ENCODE measurements at places on chromosomes 11 and 22. TPM values are rescaled to one million over a fixed set of nuclear protein-coding genes. Genes with fewer than 3 reads are reported as not detected.
A peak's percentile ranks its signal among the peaks of the same experiment; 100 is the strongest.

DNA sequence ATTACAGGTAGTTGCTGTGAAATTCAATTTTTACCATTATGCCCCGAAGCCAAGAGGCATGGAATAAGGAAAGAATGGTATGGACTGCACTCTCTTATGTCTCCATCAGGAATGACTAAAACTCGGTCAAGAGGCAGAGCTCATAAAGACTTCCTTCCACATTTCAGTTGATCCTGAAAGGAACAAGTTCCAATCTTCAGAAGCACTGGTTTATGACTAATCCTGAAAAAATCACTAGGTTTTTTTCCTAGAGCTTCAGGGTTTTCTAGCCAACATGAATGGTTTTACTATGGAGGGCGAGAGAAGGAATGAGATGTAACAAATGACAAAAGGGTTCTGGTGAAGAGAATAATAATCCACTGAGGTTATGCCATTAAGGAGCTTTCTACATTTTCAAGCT lies 832.2 kb downstream of the NTM start:
- no peak for DNase-seq

Gene GRIK4
- 1.0 TPM for total RNA-seq

GRCh38 chr11:44006917-44007361 lies 40.8 kb upstream of the ACCSL start:
- DNase-seq: peak; percentile 15

DNA sequence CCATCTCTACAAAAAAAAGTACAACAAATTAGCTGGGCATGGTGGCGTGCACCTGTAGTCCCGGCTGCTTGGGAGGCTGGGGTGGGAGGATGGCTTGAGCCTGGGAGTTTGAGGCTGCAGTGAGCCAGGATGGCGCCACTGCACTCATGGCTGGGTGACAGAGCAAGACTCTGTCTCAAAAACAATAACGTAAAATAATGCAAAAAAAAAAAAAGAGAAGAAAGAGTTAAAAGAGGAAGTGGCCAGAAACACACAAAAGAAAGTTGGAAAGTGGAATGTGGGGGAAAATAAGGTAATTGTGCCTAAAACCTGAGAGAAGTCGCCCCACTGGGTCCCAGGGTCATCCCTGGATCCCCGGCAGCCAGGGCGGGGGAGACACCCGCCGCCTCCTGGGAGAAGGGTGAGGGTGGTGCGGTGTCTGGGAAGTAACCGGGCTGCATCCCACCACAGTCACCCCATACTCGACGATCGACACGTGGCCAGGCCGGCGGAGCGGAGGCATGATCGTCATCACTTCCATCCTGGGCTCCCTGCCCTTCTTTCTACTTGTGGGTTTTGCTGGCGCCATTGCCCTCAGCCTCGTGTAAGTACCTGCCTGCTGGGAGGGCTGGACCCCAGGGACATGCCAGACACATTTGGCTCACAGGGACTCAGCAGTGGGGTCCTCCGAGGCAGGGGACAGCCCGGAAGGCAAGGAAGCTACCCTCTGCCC lies 8.1 kb downstream of the UPK3A start:
- no peak for DNase-seq

DNA sequence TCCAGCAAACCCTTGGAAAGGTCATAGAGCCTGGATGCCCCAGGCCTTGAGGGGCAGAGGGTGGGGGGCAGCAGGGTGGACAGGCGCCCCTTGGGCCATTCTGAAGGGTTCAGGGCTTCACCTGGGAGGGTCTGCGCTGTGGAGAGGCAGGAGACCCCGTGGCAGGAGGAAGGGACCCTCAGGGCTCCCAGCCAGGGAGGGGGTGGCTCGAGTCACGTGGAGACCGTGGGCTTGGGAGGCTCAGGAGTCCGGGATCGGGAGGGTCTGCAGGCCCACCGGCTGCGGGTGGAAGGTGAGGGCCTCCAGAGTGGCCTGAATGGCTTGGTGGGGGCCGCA lies 48.5 kb upstream of the A4GALT start:
- peak; percentile 55 for DNase-seq

Gene PGM2L1
- 13.4 TPM for total RNA-seq

- no peak for DNase-seq
Observed at GRCh38 chr11:73520353-73521061, 77.4 kb downstream of the FAM168A start.

Gene POTEH
- total RNA-seq: not detected

DNA sequence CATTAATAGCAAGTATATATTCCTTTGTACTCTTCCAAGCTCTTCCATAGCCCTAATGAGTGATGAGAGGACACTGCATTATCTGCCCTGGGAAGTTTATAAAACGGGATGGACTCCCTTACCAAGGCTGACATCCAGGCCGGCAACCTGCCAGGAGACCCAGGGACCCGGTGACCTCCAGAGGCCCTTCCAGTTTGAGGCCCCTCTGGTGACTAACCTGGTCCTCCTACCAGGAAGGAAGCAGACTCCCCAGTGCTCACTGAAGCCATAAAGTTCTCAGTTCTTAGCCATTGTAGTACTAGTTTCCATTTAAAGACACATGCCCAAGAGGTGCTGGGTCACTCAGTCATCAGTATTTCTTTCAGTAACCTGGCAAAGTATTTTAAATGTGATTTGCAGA lies 345.4 kb downstream of the TENM4 start:
- no peak for DNase-seq

DNA sequence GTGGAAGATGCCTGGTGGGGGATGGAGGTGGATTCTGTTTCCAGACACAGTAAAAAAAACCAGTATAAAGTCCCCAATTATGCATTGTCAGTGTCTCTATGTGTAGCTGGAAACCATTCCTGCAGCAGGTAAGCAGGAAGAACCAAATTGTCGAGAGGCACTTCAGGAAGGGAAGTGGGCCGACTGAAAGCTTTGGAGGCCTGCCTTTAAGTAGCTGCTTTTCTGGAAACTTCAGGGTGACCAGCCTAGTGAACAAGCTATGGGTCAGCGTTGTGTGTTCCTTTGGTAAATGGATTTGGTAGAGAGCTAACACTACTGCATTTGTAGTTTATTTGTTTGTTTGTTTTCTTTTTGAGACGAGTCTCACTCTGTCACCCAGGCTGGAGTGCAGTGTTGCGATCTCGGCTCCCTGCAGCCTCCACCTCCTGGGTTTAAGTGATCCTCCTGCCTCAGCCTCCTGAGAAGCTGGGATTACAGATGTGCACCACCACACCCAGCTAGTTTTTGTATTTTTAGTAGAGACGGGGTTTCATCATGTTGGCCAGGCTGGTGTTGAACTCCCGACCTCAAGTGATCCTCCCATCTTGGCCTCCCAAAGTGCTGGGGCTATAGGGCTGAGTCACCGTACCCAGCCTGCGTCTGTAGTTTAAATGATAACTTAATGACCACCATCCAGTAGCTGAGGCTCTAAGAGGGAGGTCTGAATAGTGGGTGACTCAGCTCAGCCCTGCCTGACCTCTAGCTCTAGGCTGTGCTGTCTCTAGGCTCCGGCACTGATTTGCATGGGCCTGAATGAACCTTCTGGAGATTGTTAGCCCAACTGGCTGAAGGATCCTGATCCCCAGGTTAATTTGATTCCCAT lies 12.8 kb downstream of the PTPRJ start:
- no peak for DNase-seq

Gene P2RY2
- total RNA-seq: 0.35 TPM

Gene DNAJB7
- total RNA-seq: not detected

DNA sequence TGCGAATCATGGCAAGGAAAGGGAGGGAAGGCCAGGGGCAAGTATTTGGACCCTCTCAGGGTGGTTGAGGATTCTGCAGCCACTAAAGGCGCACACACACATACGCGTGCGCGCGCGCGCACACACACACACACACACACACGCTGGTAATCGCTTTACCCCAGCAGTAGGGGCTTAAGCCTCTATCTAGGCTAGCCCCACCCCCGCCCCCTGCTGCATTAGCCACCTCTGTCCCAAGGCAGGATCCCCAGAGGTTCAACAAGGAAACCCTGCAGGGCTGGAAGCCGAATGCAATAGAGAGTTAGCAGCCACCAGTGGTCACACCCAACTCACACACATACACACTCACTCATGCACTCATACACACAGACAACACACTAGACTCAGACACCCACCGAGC lies 28.6 kb upstream of the ELFN2 start:
- no peak for DNase-seq

- no peak for DNase-seq
Observed at GRCh38 chr11:111081021-111081511, 164.5 kb upstream of the POU2AF2 start.

Gene GPR83
- total RNA-seq: 0.38 TPM

GRCh38 chr11:77879218-77879617 lies 58.3 kb downstream of the AAMDC start:
- no peak for DNase-seq

GRCh38 chr11:101446238-101446637 lies 137.6 kb downstream of the TRPC6 start:
- DNase-seq: no peak

- no peak for DNase-seq
Observed at GRCh38 chr11:105224482-105225253, 85.1 kb upstream of the CARD18 start.

DNA sequence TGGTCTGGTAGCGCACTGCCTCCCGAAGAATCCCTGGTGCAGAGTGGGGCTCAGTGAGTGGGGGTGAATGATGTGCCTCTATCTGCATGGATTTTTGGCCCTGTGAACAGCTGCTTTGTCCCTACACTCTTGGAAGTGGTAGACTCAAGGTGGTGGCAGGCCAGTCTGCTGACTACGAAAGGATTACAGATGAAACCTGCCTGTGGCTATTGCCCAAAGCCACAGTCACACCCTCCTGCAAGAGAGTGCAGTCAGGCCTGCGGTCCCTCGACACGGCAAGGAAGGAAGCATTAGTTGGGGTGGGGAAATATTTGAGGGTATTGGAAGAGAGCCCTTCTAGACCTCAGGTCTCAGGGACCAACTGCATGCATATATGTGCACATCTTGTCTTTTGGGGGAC lies 63.7 kb downstream of the DSCAML1 start:
- DNase-seq: no peak

Gene EHF
- total RNA-seq: 1.4 TPM

GRCh38 chr22:26643418-26644100 lies 13.8 kb upstream of the MIAT start:
- no peak for DNase-seq

DNA sequence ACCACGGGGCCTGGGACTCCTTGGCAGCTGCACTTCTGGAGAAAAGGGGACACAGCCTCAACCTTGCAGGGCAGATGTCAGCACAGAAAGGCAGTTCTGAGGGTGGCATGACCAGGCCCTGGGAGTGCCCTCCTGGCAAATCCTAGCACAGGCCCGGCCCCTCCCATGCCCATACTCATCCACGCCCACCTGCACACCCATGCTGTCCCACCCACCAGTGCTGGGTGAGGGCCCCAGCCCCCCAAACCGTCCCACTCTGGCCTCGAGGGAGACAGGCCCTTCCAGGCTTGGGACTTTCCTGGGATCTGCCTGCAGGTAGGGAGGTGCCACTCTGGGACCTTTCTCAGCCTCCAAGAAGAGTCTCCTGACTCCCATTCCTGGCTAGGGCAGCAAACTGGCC lies 10.1 kb downstream of the DUSP8 start:
- DNase-seq: peak; percentile 43

Gene NCR3LG1
- total RNA-seq: 0.33 TPM

DNA sequence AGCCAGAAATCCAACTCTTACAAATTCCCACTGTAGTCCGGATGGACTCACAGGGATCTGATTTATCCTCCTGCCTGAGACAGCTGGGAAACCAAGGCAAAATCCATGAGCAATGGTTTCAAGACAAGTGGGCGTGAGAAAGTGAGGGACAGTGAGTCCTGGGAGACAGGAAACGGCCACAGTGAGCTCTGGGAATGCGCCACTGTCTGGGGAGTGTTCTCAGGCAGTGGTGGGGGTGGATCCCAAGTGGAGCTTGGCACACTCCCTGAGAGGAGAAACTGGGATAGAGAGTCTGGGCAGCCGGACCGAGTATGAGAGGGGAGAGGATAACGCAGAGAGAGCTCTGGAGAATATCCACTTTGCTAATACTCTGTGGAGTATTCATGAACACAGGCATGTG lies 9.8 kb downstream of the IL17REL start:
- no peak for DNase-seq

GRCh38 chr11:47848700-47849155 lies 578 bp upstream of the NUP160 start:
- DNase-seq: no peak

DNA sequence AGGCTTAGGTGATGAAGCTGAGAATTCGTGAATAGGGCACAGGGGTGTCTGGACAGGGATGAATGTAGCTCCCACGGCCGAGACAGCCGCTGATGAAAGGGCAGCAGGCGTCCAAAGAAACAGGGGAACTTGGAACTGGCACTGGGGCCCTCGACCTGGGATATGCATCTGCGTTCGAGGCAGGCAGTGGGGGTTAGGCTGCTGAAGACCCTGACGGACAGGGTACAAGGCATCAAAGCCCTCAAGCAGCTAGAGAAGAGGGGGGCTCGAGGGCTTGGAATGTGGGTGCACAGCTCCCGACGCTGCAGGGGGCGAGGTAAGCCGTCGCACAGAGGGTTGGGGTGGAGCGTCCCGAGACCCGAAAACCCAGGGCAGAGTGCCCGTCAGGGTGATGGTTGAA lies 6.9 kb upstream of the SYT8 start:
- DNase-seq: peak; percentile 47

DNA sequence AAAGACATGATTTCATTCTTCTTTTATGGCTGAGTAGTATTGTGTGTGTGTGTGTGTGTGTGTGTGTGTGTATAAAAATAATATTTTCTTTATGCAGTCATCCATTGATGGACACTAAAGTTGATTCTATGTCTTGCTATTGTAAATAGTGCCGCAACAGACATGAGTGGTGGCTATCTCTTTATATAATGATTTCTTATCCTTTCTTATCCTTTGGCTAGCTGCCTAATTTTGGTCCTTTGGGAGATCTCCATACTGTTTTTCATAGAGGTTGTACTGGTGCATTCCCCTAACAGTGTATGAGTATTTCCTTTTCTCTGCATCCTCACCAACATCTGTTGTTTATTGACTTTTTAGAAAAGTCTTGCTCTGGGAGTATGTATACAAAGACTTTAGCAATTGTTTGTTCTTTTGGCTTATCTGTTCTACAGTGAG lies 107.0 kb downstream of the STIM1 start:
- DNase-seq: no peak

Gene MRGPRX3
- total RNA-seq: not detected

- DNase-seq: no peak
Observed at GRCh38 chr11:83152264-83152663, 4.7 kb upstream of the PCF11 start.

DNA sequence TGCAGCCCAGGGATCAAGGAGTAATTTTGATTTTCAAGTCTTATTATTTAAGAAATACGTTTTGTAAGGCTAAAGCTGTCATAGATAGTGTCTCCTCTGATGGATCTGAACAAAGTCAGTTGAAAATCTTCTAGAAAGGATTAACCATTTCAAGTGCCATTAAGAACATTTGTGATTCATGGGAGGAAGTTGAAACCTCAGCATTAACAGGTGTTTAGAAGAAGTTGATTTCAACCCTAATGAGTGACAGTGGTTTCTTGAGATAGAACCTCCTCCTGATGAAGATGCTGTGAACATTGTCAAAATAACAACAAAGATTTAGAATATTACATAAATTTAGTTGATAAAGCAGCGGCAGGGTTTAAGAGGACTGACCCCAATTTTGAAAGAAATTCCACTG lies 61.7 kb downstream of the PRR5L start:
- no peak for DNase-seq

GRCh38 chr11:132064987-132065620 lies 694.7 kb downstream of the NTM start:
- no peak for DNase-seq

Gene CRYBB2
- not detected for total RNA-seq

GRCh38 chr22:23503736-23504440 lies 76.2 kb downstream of the IGLL1 start:
- peak; percentile 28 for DNase-seq

- peak; percentile 51 for DNase-seq
Observed at GRCh38 chr22:40397396-40397795, 27.0 kb downstream of the SGSM3 start.

GRCh38 chr22:48333816-48334735 lies 1493.6 kb downstream of the BRD1 start:
- peak; percentile 47 for DNase-seq

Measured in H7 (cell line).